Esophagus squamous epithelium (tissue), 5 donors: ENCODE measurements at places on chromosomes 12 and 14.

GRCh38 chr12:80843969-80844368 is 93.8 kb downstream of the LIN7A start:
- no peak for DNase-seq

- no peak for DNase-seq
Measured at GRCh38 chr12:11755302-11755930, 105.9 kb downstream of the ETV6 start.

DNA sequence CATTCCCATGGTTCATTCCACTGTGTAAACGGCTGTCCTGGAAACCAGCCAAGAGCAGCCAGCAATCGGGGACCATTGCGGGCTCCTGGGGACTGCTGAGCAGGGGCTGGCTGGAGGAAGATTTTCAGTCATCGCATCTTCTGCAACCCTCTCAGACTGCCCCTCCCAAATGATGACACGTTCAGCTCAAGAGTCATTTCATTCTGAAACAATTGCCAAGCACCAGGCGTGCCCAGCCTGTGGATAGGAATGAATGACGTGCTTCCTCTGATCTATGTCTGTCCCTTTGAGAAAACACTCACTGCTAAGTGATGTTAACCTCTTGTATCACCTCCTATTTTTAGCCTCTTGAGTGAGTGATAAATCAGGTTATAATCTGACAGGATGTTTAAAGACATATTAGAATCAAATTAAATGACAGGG is 62.0 kb downstream of the NDUFA12 start:
- DNase-seq, result no peak

DNA sequence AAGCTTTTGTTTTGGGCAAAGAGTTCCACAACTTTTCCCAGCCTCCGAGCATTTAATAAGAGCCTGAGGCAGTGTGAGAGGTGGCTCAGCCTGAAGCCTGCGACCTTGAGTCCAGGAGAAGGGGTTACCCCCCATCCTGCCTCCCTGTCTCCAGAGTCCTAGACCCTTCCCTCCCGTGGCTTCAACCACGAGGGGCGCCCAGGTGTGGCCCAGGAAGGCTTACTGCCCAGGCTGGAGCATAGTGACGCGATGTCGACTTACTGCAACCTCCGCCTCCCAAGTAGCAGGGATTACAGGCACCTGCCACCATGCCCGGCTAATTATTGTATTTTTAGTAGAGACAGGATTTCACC is 641 bp downstream of the LRRC43 start:
- no peak for DNase-seq

DNA sequence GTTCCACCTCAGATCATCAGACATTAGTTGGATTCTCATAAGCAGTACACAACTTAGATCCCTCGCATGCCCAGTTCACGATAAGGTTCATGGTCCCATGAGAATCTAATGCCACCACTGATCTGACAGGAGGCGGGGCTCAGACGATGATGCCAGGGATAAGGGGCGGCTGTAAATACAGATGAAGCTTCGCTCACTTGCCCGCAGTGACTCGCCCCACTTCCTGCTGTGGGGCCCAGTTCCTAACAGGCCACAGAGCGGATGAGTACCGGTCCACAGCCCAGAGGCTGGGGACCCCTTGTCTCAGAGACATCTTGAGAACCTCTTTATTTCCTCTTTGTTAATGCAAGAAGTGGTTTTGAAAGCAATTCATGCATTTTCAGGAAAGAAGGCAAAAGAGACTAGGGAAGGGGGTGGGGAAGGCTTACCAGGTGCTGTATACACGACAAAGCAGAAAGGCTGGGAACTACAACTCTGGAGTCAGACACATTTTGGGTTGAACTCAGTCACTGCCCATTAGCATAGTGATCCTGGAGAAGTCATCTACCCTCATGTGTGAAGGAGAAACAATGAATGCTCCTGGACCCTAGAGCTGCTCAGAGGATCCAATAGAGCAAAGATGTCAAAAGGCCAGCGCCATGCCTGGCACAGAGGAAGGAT is 68.7 kb downstream of the EID3 start:
- DNase-seq, result no peak

GRCh38 chr14:85243321-85243720 is 286.6 kb upstream of the FLRT2 start:
- no peak for DNase-seq

DNA sequence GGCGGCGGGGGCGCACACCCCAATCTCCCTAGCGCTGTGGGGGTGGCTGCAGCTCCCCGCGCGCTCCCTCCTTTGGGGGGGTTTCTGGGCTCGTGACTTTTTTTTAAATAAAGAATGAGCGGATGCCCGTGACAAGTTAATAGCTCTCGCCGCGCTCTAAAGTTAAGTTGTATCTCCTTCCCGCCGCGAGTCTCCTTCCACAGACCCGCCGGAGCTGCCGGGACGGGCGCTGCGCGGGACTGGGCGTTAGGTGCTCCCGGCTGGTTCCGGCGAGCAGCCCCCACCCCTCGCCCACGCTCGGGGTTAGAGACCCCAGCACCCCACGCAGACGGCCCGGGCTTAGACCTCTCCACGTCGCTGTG is 82.6 kb upstream of the HMGA2 start:
- DNase-seq, result no peak

DNA sequence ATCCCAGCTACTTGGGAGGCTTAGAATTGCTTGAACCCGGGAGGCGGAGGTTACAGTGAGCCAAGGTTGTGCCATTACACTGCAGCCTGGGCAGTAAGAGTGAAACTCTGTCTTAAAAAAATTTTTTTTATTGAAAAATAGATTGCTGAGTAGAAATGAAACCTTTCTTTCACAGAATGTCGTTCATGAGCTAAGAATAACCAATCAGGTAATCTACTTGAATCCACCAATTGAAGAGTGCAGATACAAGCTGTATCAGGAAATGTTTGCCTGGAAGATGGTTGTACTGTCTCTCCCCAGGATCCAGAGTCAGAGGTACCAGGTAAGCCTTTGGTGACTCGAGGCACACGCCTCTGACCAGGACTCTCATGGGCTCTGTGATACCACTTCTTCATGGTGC is 27.0 kb downstream of the DYNC1H1 start:
- no peak for DNase-seq

DNA sequence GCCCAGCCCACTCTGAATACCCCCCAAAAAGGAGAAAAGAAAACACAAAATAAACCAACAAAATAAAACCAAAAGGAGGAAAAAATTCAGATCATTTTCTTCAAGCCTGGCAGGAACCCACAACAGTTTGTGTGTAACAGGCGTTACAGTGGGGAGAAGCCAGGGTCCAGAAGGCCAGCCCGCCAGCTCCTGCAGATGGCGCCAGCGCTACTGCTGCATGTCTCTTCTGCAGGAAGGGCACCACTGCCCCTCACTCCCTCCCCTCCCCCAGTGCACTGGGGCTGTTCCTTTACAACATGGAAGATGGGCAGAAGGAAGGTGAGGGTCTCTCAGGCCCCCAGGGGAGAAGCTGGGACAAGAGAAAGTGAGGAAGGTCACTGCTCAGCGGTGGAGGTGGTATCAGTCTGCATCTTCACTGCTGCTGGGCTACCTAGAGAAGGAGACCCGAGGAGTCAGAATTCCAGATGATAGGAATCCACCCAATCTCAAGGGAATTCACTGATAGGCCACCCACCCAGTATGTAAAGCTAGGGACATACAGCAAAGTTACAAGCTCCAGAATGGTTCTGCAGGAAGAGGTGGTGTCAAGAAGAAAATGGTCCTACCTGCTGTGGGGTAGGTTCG is 2.3 kb upstream of the NOP2 start:
- no peak for DNase-seq

GRCh38 chr12:51593021-51593420 is 2.0 kb downstream of the SCN8A start:
- no peak for DNase-seq

GRCh38 chr12:72261885-72262284 is 10.3 kb upstream of the TRHDE start:
- no peak for DNase-seq

- DNase-seq, result no peak
Measured at GRCh38 chr12:118536306-118536906, 160.1 kb downstream of the SUDS3 start.

DNA sequence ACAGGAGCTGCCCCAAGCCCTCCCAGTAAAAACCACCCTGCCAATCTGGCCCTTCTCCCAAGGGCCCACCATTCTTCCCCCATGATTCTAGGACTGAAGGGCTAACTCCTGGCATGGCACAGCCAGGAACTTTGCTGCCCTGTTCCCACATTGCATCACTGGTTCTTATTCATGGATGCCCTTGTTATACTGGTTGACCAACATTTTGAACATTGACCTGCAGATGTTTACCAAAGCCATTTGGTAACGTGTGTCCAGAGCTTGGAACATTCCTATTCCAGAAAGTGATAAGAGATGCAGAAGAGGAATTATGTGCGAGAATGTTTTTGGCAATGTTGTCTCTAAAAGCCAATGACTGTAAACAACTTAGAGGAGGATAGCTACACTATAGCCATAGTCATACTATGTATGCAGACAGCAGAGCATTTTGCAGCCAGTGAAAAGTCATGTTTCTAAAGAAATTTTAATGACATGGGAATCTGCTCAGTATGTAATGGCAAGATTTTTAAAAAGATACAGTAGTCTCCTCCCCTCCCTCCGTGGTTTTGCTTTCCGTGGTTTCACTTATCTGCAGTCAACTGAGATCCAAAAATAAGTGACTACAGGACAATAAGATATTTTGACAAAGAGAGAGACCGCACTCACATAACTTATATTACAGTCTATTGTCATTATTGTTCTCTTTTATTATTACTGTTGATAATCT is 108.8 kb downstream of the DAAM1 start:
- DNase-seq, result no peak

- DNase-seq, result no peak
Measured at GRCh38 chr14:96978525-96979272, 181.5 kb downstream of the VRK1 start.

GRCh38 chr14:57189070-57189469 is 79.6 kb downstream of the EXOC5 start:
- DNase-seq, result no peak

DNA sequence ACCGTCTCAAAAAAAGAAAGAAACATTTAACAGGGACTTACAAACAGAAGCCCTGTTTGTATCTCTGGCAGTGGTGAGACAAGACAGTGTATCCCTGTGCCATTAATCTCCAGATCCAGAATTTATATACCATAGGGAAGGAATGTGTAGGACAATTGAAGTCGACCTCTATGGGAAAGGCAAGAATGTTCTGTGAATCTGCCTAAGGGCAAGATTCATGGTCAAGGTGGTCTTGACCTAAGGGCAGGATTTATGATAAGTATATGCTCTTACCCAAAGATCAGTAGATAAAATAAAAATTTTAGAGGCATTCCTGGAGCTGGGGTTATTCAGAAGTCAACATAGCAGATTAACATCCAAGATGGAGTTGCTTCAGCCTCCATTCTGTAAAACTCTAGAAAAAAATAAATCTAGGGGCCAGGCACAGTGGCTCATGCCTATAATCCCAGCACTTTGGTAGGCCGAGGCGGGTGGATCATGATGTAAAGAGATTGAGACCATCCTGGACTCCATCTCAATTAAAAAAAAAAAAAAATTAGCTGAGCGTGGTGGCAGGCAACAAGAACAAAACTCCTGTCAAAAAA is 21.0 kb upstream of the SP1 start:
- no peak for DNase-seq

DNA sequence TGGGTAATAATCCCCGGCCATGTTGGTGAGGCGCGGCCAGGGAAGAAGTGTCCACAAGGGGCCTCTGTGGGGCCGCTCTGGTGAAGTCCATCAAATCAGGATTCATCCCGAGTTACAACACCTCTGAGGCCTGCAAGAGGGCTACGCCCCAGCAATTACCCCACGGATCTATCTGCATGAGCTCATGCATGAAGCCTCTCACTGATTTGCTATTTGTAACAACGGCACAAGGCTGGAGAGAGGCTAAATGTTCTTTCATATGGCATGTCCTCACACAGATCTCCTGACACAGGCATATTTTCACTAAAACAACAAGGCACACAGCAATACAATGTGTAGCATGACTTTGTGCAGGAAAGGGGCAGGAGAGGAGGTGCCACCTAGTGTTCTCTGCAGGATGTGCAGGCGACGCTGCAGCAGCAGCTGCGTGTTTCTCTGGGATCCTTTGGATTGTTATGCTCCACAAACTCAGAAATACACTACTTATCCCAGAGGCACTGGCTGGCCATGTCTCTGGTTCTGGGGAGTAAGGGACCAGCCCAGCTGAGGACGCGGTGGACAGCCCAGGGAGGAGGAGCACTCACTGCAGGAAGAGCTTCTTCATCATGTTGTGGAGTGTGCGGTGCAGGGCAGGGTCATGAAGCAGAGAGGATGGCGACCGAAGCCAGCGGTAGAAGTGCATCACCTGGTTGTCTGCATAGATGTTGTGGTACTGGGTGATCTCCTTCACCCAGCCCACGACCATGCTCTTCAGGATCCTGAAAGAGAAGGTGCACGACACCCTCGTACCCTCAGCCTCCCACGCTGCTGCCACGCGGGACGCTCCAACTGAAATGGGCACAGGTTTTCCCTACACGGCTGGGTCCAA is 20.2 kb downstream of the P2RX2 start:
- no peak for DNase-seq

DNA sequence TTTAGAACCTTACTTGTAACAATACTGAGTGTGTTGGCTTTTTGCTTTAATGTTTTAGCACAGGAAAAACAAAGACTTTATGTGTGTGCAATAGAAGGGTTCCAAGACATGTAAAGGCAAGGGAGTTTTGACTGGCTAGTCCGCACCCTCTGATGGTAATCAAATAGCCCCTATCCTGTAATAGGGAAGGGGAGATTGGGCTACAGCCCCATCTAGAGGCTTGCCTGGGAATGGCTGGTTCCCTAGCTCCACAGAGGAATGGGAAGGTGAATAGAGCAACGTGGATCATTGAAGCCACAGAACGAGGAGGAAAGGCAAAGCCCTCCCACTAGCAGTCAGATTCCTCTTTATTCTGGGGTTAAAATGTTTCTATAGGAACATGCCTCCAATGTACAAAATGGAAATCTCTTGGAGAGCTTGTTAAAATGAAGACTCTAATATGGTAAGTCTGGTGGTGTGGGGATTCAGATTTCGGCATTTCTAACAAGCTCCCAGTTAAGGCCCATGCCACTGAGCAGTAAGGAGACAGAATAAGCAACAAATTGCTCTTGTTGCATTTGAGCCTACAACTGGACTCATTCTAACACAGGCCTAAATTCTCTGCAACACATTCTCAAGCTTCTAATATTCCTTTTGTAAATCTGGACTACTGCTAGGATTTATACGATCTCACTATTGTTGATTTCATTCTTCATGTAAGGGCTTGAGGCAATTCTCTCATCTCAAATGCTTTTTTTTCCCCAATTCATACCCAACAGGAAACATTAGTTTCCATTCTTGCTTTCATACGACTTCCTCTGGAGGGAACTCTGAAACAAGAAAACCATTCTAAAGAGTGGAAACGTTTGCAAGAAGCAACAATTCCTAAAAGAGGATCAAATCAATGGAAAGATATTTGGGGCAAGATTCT is 57.1 kb downstream of the NIN start:
- no peak for DNase-seq

DNA sequence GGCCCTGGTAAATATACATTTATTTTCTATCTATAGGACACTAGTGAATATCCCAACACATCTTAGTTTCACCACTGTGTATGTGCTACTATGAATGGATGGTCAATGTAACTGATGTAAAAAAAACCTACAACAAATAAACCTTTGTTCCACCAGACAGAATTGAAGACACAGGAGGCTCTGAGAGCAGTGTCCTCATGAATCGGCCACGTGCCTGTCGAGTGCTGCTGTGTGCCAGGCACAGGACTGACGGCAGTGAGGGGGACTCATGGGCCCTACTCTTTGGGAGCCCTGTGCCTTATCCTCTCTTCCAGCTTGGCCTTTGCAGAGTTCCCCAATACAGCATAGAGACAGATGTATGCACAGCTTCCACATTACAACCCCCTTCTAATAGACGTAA is 18.2 kb downstream of the CINP start:
- DNase-seq, result no peak

- no peak for DNase-seq
Measured at GRCh38 chr12:74980510-74980909, 229.1 kb downstream of the KCNC2 start.
